ENCODE measurements at places on chromosomes 13 and 19. TPM values are rescaled to one million over a fixed set of nuclear protein-coding genes. Genes with fewer than 3 reads are reported as not detected.

The TLE6 gene
- 1.4 TPM for total RNA-seq

The HCST gene
- total RNA-seq, result 6.7 TPM

The ZNF554 gene
- 6.0 TPM for total RNA-seq

The RANBP3 gene
- total RNA-seq, result 44.2 TPM

The GPR12 gene
- not detected for total RNA-seq

The ACER1 gene
- total RNA-seq, result not detected

The KLF5 gene
- total RNA-seq, result 30.2 TPM

The FLT3LG gene
- 3.4 TPM for total RNA-seq

The ZNF433 gene
- 16.0 TPM for total RNA-seq

The KLK4 gene
- not detected for total RNA-seq

The NLRP4 gene
- total RNA-seq, result not detected

The KLK12 gene
- total RNA-seq, result not detected

The RDH8 gene
- total RNA-seq, result not detected

The INAFM1 gene
- 2.8 TPM for total RNA-seq

The GRWD1 gene
- 13.6 TPM for total RNA-seq

The KISS1R gene
- total RNA-seq, result not detected

The DPY19L3 gene
- 62.7 TPM for total RNA-seq

The C19orf85 gene
- total RNA-seq, result not detected

The ZNF682 gene
- 17.4 TPM for total RNA-seq

The PCDH9 gene
- total RNA-seq, result 28.2 TPM

The ACP7 gene
- 0.11 TPM for total RNA-seq

The RNF113B gene
- total RNA-seq, result not detected

The ZNF536 gene
- 34.4 TPM for total RNA-seq

The RASGRP4 gene
- total RNA-seq, result 0.95 TPM

The FSD1 gene
- 1.6 TPM for total RNA-seq

The VSTM2B gene
- total RNA-seq, result not detected

The SCN1B gene
- 1.6 TPM for total RNA-seq

The RFPL4AL1 gene
- total RNA-seq, result not detected

The SMIM44 gene
- total RNA-seq, result not detected

The ZNF429 gene
- 21.9 TPM for total RNA-seq

The MIA gene
- total RNA-seq, result 2.9 TPM

The KRTDAP gene
- not detected for total RNA-seq

The ZNF534 gene
- total RNA-seq, result 0.74 TPM

The TPTE2 gene
- 0.16 TPM for total RNA-seq

The SLAIN1 gene
- 7.6 TPM for total RNA-seq

The RDH13 gene
- total RNA-seq, result 15.0 TPM

The FXYD1 gene
- 26.9 TPM for total RNA-seq

The POU4F1 gene
- total RNA-seq, result 0.11 TPM

The COPE gene
- 47.1 TPM for total RNA-seq

The ELSPBP1 gene
- not detected for total RNA-seq

The ZNF799 gene
- 12.3 TPM for total RNA-seq

The ZNF888 gene
- 21.3 TPM for total RNA-seq

The KIRREL2 gene
- total RNA-seq, result not detected

All from urinary bladder (tissue), 4 donors.